ENCODE measurements at places on chromosomes 6 and 20.
A peak's percentile ranks its signal among the peaks of the same experiment; 100 is the strongest.

DNA sequence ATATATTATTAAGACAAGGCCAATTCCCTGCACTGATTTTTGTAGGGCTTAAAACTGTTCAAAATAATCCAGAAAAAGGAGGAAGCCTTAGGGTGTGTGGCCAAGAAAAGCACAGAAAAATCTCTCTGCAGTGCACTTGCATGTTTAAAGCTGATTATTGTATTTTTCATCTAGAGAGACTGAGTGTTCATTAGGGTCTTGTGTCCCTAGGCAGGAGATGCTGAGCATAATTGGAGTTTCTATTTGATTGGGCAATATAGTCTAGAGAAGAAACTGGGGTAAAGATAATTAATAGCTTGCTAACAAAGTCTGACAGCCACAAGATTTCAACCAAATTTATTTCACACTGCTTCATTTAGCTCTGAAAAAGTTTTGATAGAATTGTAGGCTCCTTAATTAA lies 2.4 kb downstream of the FLRT3 start:
- DNase-seq: no peak

GRCh38 chr6:87541744-87542143 lies 48.0 kb downstream of the RARS2 start:
- DNase-seq: no peak

DNA sequence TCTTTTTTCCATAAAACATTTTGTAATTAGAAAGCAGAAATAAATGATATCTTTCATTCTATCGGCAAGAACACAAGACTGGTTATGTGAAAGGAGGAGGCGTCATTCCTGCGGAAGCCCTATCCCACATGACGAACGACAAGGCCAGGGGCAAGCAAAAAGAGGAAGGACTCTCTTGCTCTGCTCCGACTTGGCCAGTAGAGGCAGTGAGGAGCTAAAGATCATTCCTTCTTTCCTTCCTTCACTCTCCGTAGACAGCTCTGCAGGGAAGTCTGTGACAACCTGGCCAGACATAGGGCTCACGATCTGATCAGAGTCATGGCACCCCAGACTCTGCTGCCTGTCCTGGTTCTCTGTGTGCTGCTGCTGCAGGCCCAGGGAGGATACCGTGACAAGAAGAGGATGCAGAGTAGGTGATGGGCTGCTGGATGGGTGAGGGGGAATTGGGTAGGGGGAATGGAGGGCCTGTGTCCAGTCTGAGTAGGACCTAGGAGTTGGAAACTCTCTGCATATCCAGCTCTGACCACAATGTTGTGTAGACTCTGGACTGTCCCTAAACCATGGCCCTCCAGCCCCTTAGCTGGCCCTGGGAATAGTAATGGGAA lies at the start of gene WFDC10A:
Gene WFDC10A, plus strand, starts transcription at position 244 of the 605 bp plus-strand sequence. Its CDS starts 75 bp downstream, at position 319.
- peak; percentile 66 for DNase-seq

DNA sequence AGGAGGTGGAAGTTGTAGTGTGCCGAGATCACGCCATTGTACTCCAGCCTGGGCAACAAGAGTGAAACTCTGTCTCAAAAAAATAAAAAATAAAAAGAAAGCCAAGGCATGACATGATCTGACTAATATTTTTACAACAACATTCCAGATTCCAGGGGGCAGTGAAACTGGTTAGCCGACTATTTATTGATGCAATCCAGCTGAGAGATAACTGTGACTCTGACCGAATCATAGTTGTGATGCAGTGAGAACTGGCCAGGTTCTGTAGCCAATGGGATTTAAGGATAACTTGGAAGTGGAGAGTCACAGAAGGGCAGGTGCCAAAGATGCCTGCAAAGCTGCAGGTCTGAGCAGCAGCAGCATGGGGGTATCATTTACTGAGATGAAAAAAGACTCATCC lies 82.9 kb upstream of the TSHZ2 start:
- DNase-seq: no peak

- no peak for DNase-seq
These were observed 40.3 kb upstream of the TBX18 start for GRCh38 chr6:84804720-84805119.

- no peak for DNase-seq
These were observed 133.8 kb upstream of the CCN2 start for GRCh38 chr6:132084811-132085509.

GRCh38 chr6:97586344-97586743 lies 303.3 kb upstream of the MMS22L start:
- no peak for DNase-seq

- no peak for DNase-seq
These were observed 181.5 kb downstream of the FUT9 start for GRCh38 chr6:96197241-96197640.

DNA sequence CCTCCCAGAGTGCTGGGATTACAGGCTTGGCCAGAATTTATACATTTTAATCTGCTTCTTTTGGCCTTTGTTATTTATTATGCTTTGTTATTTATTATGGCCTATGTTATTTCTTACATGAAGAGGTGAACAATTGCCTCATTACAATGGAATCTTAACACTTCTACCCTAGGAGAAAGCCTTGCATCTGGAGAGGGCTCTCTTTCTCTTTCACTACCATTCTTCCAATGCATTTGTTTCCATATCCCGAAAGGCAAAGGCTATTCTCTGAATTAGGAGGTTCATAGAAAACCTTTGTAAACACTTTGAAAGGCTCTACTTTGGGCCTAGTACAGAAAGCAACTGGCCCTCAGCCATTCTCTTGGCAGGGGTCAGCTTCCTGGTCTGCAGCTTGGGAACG lies 19.9 kb upstream of the DEK start:
- DNase-seq: no peak

GRCh38 chr20:50242863-50243609 lies 52.4 kb downstream of the CEBPB start:
- no peak for DNase-seq

DNA sequence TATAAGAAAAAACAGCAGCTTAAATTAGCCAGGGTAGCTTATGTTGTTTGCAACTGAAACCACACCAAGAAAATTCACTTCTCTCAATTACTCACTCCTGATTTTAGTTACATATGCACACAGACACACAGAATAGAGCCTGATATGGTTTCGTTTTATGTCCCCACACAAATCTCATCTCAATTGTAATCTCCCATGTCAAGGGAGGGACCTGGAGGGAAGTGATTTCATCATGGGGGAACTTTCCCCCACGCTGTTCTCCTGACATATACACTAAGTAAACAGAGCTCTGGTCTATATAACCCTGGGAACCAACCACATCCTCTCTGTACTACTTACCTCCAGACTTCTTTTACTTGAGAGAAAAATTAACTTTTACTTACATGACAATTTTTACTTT lies 9.8 kb downstream of the OR12D1 start:
- no peak for DNase-seq

DNA sequence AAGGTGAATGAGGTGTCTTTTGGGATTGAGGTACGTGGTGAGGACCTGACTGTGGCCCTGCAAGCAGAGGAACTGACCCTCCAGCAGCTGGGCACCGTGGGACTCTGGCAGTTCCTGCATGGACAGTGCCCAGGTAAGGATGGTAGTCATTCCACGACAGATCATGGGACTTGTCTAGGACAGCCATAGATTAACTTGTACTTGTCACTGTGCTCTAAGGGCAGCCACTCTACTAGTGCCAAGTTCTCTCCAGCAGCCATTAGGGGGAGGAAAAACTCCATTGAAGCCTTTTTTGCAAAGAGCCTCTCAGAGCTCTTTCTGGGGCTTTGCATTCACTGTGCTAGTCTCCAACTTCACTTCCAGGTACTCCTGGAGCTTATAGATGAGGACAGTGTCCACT lies 20.4 kb downstream of the TAF11 start:
- no peak for DNase-seq

- no peak for DNase-seq
These were observed 849 bp downstream of the GSTA4 start for GRCh38 chr6:52994031-52994838.

- DNase-seq: no peak
These were observed 148.5 kb upstream of the BEND6 start for GRCh38 chr6:56806368-56806767.

GRCh38 chr6:43742931-43743632 lies 26.9 kb upstream of the VEGFA start:
- no peak for DNase-seq

GRCh38 chr20:43831481-43832065 lies 83.1 kb upstream of the TOX2 start:
- DNase-seq: no peak

DNA sequence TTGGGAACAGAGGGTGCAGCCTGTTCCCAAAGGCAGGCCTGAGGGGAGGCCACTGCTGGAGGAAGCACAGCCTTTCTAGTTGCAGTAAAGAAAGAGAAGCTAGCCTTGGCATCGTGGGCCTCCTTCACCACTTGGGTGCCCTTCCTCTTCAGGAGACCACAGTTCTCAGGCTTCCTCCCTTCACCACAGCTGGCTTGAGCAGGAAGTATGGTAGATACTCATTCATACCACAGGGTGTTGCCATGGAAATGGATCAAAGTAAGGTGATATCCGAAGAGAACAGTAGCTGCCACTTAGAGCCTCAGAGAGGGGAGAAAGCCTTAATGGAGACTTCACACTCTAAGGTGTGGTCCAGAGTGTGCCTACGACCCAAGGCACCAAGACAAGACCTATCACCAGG lies 120.4 kb upstream of the RIPOR2 start:
- DNase-seq: no peak

GRCh38 chr6:30211899-30212298 lies 1.3 kb downstream of the TRIM26 start:
- no peak for DNase-seq

GRCh38 chr20:20691477-20692235 lies 20.8 kb downstream of the RALGAPA2 start:
- no peak for DNase-seq

GRCh38 chr20:40930561-40930960 lies 98.1 kb upstream of the TOP1 start:
- no peak for DNase-seq

GRCh38 chr6:76682842-76683241 lies 610.4 kb upstream of the IMPG1 start:
- no peak for DNase-seq

DNA sequence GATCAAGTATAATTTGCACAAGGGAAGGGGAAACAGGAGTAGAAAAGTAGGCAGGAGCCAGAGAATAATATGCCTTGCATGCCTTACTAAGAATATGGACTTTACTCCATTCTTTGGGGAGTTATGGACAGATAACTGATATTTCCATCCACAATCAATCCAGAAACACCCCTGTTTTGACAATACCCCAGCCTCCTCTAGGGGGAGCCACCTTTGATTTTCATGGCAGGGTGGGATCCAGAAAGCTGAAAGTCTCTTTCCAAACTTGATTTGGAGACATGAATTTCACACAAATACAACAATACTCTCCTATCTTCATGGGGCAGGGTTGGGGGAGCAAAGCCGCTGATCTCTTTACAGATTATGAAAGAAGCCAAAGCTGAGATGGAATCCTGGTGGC lies 404.1 kb downstream of the FOXA2 start:
- DNase-seq: no peak

Measured in tibial artery (tissue), 4 donors.